ENCODE measurements at places on chromosomes 7 and 10.

- DNase-seq: no peak
Measured at GRCh38 chr7:1343551-1343950, 110.9 kb downstream of the UNCX start.

DNA sequence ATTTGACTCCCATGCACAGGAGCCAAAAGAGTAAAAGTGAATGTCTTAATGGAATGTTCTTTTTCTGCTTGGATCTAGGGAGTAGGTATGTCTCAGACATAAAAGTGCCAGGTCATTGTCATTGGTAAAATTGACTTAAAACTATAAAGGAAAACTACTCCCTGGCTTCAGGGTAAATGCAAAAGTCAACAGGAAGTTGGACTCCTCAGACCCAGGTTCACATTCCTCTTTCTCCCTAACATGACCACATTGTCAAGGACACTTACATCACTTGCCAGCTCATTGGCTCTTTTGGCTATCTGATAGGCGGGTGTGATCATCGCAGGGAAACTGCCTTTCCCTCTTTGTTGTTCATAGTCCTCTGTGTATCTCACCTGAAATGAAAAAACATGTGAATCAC is 13.7 kb downstream of the NRAP start:
- no peak for DNase-seq

GRCh38 chr7:24323961-24324480 is 40.0 kb downstream of the NPY start:
- no peak for DNase-seq

DNA sequence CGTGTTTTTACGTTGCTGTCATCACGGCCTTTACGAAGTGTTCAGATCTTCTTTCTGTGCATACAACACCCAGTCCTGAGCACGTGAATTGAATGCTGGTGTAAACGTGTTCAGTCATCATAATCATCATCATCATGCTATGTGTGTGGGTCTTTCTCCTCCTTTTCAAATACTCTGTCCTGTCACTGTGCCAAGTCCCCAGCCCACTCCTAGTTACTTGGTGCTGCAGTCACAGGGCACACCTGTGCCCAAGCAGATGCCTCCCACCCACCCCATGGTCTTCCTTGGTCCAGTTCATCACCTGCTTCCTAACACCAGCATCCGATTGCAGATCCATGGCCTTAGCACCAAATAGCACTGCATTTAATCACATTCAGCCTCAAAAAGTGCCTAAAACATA is 78.6 kb upstream of the MGMT start:
- no peak for DNase-seq

- no peak for DNase-seq
Measured at GRCh38 chr10:100487529-100487928, 24.7 kb downstream of the WNT8B start.

DNA sequence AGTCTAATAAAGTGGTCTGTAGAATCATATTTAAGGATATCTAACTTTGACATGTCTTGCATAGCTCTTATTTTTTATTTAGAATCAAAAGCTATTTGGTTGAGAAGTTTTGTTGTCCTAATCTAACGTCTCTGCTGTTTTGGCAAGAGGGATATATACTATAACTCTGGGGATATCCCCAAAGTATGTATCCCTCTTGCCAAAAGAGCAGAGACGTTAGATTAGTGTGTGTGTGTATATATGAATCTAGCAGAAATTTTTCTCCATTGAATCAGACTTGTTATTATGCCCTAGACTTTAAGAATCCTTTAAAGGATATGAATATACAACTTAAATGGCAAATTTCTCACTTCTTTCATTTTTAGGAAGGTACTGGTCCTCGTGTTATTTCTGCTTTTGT is 9.6 kb downstream of the SMC3 start:
- DNase-seq: no peak

DNA sequence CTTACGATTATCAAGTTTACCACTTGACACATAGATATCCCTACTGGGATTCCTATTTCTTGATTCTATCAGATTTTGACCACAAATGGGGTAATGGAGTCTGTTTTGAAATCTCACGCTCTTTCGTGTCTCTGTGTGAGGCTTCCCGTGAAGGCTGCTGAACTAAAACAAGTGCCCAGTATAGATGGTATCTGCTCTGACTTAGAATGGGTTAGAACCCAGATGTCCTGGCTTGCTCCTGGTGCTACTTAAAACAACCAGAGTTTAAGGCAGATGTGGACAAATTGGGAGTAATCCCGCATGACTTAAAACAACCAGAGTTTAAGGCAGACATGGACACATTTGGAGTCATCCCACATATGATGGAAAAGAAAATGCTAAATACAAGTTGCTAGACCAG is 85.9 kb downstream of the FAM204A start:
- no peak for DNase-seq

DNA sequence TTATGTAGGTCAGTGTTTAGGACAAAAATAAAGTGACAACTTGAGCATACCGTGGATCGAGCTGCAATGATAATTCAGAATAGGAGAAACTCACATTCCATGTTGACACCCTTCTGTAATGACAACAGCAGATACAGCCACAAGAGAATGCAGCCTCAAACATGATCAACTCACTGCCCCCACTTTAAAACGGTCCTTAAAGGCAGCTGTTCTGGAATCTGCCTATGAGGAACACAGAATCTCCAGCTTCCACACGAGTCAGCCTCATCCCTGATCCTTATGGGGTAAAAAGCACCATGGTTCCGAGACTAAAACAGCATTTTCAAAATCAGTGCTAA is 32.5 kb upstream of the DAGLB start:
- no peak for DNase-seq

GRCh38 chr7:46007990-46008643 is 87.0 kb upstream of the IGFBP3 start:
- DNase-seq: no peak

DNA sequence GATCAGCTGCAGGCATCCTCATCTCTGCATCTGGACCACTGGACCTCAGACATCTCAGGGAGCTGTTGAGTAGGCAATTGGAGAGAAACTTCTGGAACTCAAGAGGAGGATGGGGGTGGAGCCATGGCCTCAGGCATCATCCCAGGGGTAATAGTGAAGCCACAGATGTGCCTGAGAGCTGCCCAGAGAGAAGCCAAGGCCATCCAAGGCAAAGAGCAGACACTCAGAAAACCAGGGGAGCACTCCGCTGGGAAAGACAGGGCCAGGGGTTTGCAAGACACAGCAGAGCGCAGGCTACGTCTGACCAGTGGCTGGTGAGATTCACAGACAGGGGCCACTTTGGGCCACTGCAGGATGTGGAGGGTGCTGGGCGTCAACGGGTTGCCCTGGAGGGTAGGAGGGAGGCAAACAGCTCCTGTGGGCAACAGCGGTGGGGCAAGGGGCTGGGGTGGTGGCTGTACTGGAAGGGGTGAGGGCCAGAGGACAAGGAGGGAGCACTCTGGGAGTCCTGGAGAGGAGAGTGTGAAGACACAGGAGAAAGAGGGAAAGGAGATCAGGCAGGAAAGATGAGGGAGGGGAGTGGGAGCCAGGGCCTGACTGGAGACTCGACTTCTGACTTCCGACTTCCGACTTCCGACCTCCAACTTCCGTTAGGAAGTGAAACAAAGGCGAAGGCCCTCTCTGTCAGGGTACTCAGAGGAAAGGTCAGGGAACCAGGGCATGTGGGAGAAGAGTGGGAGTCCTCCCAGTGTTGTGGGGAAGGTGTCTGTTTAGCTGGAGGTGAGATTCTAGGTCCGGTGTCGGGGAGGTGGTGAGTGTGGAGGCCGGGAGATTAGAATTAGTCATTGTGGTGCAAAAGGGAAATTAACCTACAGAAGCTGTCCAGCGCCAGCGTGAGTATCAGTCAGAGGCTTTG is 69.7 kb upstream of the ANTXRL start:
- no peak for DNase-seq

DNA sequence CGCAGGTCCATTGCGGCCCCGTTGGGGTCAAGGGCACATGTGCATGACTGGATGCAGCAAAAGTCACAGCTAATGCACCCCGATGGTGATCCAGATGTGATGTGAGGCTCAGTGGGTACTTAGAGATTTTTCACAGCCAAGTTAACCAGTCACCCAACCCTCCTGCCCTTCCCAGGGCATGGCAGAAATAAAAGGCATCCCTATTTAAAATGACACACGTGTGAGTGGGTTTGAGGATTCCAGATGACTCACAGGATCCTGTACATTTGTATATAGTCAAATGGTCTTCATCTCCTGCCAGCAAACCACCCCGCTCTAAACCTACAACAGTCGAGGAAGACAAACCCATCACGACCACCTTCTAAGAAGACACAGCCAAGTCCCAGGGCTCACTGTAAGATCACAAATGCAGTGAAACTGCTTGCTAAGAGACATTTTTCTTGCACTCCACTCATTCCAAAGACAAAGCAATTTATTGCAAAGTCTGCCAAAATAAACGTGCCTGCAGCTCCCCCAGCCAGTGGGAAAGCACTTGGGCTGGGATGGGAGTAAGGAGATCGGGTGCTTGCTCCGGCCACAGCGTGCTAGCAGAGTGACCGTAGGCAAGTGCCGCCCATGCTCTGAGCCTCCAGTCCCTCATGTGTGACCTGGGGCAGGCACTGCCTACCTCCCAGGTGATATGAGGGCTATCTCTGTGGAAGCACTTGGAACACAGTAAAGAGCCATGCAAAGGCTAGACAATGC is 86.6 kb upstream of the MACROH2A2 start:
- no peak for DNase-seq

GRCh38 chr7:105600720-105601550 is 19.6 kb upstream of the EFCAB10 start:
- DNase-seq: peak; percentile 20

GRCh38 chr7:23058408-23059096 is 44.6 kb upstream of the HYCC1 start:
- DNase-seq: no peak

- no peak for DNase-seq
Measured at GRCh38 chr7:1263391-1263951, 30.8 kb downstream of the UNCX start.

DNA sequence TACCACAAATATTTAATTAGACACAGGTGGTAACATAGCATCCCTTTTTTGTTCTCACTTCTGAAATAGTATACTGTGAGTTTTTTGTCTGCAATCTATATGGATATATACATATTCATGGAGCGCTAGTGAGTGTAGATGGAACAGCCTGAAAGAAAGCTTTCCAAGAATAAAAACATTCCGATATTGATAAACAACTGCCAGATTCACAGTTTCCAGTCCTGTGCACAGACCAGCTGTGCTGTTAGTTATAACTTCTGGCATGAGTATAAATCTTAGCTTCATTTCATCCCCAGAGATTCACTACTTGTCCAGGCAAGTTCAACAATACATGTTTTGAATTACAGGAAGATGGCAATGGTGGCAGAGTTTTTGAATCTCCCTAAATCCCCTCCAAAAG is 467.1 kb upstream of the STEAP1 start:
- no peak for DNase-seq

DNA sequence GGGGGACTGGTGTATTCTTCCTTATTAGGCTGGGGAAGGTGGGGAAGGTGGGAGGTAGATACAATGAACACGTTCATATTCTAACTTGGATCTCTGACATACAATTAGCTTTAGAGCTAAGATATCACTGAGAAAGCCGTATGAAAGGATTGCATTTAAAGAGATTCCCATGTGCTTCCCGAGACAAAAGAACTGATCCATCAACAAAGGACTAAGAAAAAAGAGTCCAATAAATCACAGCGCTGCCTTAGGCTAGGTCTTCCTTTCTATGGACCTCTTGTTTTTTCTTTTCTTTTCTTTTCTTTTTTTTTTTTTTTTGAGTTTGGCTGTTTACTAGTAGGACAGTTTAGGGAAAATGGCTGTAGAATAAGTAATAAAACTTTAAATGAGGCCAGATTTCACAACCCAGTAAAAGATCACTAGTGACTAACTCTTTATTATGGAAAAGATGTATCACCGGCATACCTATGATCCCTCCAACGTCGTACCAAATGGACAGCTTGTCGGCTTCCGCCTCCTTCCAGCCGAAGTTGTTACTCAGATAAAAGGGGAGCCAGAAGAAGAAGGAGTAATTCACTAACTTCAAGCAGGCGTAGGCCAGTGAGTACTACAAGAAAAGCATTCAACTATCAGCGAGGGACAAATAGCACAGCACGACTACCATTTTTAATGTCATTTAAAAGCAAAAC is 50.0 kb downstream of the SLC37A3 start:
- no peak for DNase-seq

- no peak for DNase-seq
Measured at GRCh38 chr10:3700531-3701076, 84.4 kb downstream of the KLF6 start.

- DNase-seq: no peak
Measured at GRCh38 chr7:21412410-21412851, 15.5 kb upstream of the SP4 start.

- no peak for DNase-seq
Measured at GRCh38 chr7:133556048-133556447, 303.2 kb downstream of the EXOC4 start.

DNA sequence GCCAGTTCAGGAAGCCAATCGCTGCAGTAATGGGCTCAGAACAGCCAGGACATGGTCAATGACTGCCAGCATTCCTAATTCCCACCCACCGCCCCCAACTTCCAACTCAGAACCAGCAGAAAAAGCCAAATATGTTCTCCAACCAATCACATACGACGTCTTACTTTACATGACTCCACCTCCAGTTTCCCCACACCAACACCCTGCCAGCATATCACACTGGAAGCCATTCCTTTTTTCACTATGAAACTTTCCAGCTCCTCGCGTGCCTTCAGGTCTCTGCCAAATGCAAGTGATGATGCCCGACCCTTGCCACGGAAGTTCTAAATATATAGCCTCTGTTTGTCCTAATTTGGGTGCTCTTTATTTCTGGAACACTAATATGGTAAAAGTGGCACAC is 12.5 kb downstream of the NPS start:
- peak; percentile 51 for DNase-seq

DNA sequence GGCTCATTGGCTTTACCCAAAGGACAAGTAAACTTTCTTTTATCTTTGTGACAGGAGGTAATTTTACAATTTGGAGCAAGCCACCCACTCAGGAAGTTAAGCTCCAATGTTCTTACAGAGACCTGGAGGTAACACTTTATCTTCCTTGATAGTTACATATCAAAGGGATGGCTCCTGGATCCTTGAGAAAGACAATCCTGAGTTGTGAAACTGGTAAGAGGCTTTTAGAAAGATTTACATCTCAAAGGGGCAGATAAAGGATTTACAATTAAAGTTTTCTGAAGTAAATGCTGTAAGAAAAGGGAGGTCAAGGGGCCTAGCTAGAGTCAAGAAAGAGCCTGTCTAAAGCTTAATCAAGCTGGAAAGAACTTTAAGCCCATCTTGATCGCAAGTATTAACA is 124.4 kb upstream of the ZNF804B start:
- no peak for DNase-seq

Measured in mesenteric fat pad (tissue), 1 donor.